AG04449 (cell line): ENCODE measurements at places on chromosomes 4 and X.

DNA sequence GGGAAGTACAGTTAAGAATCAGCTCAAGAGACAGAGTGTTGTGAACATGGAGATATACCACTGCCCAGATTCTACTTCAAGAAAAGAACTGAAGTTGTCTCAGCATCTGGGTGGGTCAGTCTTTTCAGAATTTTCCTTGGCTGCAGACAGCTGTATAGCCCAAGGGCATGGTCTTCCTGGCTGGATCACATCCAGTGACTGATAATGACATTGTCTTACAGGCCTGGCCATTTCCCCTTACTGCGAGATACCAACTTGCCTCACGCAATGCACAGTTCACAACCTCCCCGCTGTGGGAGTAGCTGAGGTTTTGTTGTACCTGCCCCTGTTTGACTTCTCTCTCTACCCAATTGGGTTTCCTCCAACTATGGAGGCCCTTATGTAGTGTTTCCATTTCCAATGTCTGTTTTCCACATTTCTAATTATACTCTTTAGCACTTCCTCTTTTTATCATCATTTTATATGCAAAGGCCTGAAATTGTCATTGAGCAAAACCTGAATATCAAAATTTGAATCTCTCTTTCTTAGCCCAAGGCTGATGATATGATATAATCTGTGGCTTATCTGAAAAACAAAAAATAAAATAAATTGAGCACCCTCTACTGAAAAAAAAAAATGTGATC is 209.1 kb downstream of the NAF1 start:
- no peak for DNase-seq

DNA sequence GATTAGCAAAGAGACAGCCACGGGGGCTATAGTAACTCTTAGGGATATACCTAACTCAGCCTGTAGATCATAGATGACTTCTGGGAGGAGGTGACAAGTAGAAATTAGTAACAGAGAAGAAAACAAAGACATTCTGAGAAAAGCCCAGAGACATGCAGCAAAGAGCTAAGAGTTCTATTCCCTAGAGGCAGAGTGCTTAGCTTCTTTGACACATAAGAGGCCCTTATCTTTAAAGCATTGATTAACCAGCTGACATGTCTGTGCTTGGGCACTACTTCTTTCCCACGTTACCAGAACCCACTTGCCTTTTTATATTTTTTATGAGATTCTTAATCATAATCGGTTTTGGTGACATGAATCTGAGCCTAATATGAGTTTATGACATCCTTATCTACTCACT is 179.5 kb downstream of the GABRB1 start:
- DNase-seq, result no peak

- no peak for DNase-seq
Observed at GRCh38 chrX:16705370-16705769, 7.1 kb downstream of the CTPS2 start.

GRCh38 chrX:79631526-79631925 is 264.4 kb upstream of the ITM2A start:
- no peak for DNase-seq

GRCh38 chr4:40897557-40898203 is 147.9 kb downstream of the NSUN7 start:
- no peak for DNase-seq

- no peak for DNase-seq
Observed at GRCh38 chr4:17187003-17187402, 288.6 kb upstream of the LDB2 start.

GRCh38 chr4:145679991-145680455 is at the start of gene C4orf51:
TSS of gene C4orf51 (plus strand) at chr4:145680146. CDS start at chr4:145680204, 58 bp downstream.
- DNase-seq, result peak; percentile 9

- no peak for DNase-seq
Observed at GRCh38 chr4:40283413-40283812, 51.7 kb upstream of the CHRNA9 start.

- DNase-seq, result no peak
Observed at GRCh38 chr4:94507708-94508107, 56.0 kb downstream of the PDLIM5 start.

DNA sequence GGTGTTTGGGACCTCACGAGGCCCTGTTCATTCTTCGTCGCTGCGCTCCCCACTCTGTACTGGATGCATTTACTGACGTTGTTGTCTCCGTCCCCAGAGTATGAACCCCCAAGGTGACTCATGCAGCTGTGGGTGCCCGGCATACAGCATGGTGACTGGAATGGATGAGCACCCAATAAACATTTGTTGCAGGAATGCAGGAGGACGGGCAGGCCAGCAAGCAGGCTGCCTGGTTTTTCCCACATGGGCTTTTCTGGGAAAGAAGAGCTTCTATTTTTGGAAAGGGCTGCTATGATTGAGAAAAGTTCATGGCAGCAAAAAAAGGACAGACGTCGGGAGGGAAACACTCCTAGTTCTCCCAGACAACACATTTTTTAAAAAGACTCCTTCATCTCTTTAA is 893 bp upstream of the SOD3 start:
- peak; percentile 70 for DNase-seq

DNA sequence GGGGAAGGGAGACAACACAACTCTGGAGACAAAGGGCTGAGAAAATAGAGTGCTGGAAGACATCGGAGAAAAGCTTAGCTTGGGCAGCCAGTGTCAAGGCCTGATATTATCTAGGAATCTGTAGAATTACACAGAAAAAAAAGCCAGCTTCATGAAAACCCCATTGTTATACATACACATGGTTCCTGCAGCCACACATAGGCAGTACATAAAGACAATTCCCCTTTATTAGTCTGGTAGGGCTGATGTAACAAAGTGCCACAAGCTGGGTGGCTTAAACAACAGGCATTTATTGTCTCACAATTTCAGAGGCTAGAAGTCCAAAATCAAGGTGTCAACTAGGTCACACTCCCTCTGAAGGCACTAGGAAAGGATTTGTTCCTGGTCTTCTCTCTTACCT is 503.5 kb downstream of the MID1IP1 start:
- no peak for DNase-seq

DNA sequence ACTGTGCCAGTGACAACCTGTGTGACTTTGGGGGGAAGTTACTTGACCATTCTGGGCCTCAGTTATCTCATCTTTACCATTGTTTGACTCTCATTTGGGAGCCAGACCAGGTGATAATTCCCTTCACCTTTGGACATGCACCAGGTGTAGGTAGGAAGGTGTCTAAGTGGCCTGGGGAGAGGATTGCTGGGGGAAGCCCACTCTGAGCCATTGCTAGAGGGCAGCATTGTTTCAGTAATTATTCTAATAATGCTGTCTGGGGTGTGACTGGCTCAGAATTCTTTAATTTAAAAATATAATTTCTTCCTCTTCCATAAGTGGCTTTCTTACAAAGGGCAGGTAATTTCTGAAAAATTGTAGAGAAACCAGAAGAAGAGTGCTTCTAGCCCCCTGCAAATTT is 104.3 kb downstream of the RTL9 start:
- no peak for DNase-seq

DNA sequence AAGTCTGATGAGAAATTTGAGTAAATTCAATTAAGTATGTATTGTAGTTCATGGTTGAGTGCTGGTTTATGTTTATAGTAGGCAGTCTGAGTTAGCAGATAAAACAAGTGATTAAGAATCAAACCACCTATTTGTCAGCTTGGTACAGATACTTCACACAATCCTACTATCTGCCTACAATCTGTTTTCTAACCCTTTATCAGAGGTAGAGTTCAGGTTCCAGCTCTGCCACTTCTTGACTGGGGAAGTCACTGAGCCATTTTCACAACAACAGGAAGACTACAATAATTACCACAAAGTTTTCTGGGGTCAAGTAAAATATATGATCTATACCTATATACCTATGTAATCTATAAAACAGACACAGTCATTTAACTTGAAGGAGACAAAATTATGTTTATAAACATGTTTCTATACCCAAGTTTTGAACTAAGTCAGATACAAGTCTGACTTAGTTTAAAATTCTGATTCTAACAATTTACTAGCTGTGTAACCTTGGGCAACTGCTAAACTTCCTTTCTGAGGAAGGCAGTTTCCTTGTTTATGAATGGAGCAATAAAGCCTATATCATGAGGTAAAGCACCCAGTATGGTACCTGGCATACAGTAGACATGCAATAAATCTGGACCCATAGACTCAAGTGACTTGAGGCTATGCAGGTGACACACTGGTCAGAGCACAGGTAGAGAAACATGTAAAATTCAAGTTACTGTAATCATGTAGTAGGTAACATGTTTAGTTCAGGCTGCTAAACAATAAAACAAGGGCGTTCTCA is 37.2 kb upstream of the BDH2 start:
- no peak for DNase-seq

GRCh38 chr4:20805716-20806115 is 105.5 kb downstream of the PACRGL start:
- DNase-seq, result no peak

- no peak for DNase-seq
Observed at GRCh38 chr4:87937523-87937922, 38.0 kb upstream of the SPP1 start.

GRCh38 chrX:134074151-134074550 is 88.8 kb upstream of the GPC3 start:
- DNase-seq, result no peak

DNA sequence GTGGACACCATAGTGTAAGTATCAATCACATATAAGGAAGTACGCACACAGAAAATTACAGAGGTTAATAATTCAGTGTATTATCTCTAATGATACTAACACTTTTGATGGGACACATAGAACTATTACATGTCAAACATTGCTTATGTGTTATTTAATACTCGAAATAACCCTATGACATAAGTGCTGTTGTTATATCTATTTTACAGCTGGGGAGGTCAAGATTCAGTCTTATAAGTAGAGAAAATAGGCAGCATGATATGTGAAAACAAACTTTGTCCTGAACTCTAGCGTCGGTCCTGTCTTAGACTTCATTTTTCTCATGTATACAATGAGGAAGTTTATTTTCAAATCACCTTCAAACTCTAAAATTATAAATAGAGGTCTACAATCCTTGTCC is 23.2 kb downstream of the ENPEP start:
- no peak for DNase-seq

GRCh38 chrX:47169726-47170515 is 23.7 kb upstream of the UBA1 start:
- DNase-seq, result no peak

GRCh38 chr4:53932796-53933610 is 131.4 kb downstream of the CHIC2 start:
- DNase-seq, result peak; percentile 99

GRCh38 chr4:182258441-182259000 is 15.3 kb downstream of the TENM3 start:
- no peak for DNase-seq

- DNase-seq, result no peak
Observed at GRCh38 chr4:6137027-6137746, 63.2 kb downstream of the JAKMIP1 start.

DNA sequence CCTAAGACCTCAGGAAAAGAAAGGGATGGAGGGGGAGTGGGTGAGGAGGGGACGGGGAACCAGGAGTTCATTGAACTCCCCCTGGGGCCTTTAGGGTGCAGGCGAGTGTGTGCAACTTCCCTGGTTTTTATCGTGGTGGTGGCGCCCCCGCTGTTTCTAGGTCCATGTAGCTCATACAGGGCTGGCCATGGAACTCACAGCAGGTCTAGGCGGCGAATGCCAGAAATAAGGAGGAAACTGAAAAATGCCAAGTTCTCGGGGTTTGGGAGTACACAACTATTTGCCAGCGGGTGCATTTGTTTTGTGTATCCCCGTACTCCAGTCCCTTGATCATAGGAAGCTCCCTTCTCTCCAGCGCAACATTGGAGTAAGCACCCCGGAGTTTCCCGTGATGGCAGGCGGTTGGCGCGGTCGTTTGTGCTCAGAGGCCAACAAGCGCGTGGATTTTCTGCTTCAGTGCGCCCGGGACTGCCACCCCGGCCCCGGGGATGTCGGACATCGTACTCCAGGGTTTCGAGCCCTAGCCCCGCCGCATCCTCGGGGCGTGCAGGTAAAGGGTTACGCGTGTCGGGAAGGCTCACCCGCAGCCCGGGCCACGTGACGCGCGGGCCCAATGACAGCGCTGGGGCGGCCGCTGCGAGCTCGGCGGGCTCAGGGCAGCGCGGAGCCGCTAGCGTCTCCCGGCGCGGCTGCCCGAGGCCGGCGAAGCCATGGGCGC is 208.9 kb downstream of the NWD2 start:
- DNase-seq, result no peak

DNA sequence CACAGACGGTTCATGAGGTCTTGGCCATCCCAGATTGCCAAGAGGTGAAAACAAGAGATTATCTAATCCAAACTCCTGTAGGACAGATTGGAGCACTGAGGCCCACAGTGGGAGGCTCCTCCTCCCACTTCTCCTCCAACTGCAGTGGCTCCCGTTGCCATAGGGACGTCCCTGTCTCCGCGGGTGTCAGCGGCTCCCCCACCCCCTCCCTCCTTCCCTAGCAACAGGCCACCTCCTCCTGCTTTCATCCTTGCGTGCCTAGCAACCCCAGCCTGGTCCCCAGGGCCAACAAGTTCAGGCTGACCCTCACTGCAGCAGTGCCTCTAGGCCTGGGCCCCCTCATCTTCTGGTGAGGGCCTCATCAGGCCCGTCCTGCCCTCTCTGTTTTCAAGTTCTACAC is 6.8 kb upstream of the IQSEC2 start:
- no peak for DNase-seq

DNA sequence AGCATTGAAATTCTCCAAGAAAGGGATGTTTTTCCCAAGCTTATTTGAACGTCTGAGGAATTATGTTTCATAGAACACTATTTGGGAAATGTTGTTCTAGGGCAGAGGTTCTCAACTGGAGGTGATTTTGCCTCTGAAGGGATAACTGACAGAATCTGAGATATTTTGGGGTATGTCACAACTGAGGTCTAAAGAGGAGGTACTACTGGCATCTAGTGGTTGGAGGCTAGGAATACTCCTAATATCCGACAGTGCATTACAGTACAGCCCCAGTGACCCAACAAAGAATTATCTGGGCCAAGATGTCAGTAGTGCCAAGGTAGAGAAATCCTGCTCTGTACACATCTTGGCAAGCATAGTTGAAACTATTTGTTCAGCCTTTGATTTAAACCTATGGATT is 6.4 kb downstream of the HSPA4L start:
- DNase-seq, result no peak

- DNase-seq, result no peak
Observed at GRCh38 chr4:84751707-84752106, 168.8 kb downstream of the CDS1 start.

- DNase-seq, result no peak
Observed at GRCh38 chrX:136275553-136275952, 24.4 kb upstream of the MAP7D3 start.

- DNase-seq, result no peak
Observed at GRCh38 chrX:65997978-65998717, 41.7 kb downstream of the VSIG4 start.

DNA sequence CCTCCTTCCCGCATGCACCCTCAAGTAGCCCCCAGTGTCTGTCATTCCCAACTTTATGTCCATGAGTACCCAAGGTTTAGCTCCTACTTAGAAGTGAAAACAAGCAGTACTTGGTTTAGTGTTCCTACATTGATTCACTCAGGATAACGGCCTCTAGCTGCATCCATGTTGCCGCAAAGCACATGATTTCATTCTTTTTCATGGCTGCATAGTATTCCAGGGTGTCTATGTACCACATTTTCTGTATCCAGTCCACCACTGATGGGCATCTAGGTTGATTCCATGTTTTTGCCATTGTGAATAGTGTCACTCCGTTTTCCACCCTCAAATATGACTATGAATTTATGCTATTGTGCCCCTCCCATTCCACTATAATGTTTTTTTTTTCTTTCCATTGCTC is 130.5 kb upstream of the MXRA5 start:
- DNase-seq, result no peak
